ENCODE measurements at places on chromosomes 13 and 19. TPM values are rescaled to one million over a fixed set of nuclear protein-coding genes. Genes with fewer than 3 reads are reported as not detected.

Gene CCDC122
- total RNA-seq = 5.1 TPM

Gene CAPS
- 6.9 TPM for total RNA-seq

Gene LILRA1
- not detected for total RNA-seq

Gene TEX26
- total RNA-seq = not detected

Gene LPAR2
- total RNA-seq = 5.1 TPM

Gene N4BP2L2
- 101 TPM for total RNA-seq

Gene KIR2DL3
- total RNA-seq = not detected

Gene SULT2B1
- total RNA-seq = not detected

Gene URAD
- not detected for total RNA-seq

Gene MAN2B1
- 73.0 TPM for total RNA-seq

Gene PCDH20
- not detected for total RNA-seq

Data from endothelial cell of umbilical vein (primary cell).